Fibroblast of pulmonary artery (primary cell): ENCODE measurements at places on chromosomes 4 and X.

DNA sequence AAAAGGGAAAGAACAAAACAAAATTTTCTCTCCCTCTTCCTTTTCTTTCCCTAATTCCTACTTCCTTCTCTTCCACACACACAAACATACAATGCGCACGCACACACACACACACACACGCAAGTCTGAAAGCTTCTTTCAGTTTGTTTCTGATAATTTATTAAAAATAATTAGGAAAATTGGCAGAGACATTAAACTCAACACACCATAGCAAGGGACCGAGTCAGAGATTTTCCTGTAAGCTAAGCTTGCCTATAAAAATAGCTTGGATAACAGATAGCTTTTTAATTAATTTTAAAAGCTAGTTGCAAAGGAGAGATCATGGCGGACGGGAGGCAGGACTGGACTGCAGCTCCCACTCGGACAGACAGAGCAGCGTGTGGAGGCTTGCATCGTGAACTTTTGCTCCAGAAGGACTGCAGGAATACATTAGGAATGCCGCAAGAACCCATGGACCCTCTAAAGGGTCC is 92.6 kb upstream of the MAPK10 start:
- peak; percentile 69 for DNase-seq

DNA sequence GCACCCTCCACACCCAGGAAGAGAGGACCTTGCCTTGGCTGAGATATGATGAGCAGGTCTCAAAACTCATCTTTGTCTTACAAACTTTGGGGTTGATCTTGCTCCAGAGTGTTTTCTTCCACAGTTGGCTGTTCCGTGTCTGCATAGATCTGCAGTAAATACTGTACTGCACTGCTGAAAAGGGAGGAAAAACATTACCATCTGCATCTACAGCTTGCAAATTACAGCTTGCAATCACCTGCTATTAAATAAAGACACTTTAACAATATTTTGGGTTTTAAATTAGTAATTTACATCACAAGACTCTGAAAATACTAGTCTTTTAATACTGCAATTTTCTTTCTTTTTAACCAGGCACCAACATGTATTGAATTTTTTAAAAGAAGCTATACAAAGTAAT is 499.5 kb downstream of the STIM2 start:
- no peak for DNase-seq

- no peak for DNase-seq
Observed at GRCh38 chr4:144313370-144313769, 172.9 kb upstream of the GYPA start.

GRCh38 chr4:6420972-6421371 is 51.4 kb downstream of the PPP2R2C start:
- no peak for DNase-seq

DNA sequence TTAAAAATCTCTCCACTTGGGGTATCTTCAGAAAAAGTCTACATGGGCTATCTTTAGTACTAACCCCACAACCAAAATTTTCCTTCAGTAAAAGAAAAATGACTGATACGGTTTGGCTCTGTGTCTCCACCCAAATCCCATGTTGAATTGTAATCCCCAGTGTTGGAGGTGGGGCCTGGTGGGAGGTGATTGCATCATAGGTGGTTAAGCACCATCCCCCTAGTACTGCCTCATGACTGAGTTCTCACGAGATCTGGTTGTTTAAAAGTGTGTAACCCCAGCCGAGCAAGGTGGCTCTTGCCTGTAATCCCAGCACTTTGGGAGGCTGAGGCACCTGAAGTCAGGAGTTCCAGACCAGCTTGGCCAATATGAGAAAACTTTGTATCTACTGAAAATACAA is 66.8 kb downstream of the USP46 start:
- no peak for DNase-seq

DNA sequence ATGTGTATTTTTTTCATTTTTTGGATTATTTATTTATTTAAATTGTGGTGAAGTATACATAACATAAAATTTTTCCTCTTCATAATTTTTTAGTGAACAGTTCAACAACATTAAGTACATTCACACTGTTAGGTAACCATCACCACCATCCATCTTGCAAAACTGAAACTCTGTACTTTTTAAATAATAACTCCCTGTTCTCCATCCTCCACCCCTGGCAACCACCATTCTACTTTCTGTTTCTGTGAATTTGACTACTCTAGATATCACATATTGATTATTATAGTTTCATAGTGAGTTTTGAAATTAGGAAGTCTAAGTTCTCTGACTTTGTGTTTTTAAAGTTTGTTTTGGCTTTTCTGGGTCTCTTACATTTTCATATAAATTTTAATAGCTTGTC is 89.3 kb upstream of the STX18 start:
- DNase-seq = no peak

DNA sequence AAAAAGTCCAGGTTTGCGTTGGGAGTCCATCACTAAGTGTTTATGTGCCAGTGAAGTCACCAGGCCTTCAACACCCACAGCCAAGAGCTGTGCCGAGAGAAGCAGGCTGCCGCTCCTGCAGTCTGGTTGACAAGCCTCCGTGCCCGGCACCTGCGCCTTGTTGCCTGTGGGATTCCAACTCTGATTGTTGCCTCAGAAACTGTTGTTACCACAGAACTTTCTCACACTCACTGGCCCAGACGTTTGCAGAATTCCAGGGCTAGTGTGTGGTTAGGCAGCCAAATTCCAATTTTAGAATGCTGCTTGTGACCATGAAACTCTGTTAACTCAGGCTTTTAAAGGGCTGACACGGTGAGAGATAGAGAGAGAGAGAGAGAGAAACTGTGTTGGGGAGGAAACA is 119.5 kb upstream of the LIMCH1 start:
- peak; percentile 41 for DNase-seq

GRCh38 chr4:54542540-54543041 is 115.2 kb upstream of the KIT start:
- peak; percentile 41 for DNase-seq

- DNase-seq = no peak
Observed at GRCh38 chr4:3486541-3487540, 23.7 kb downstream of the DOK7 start.

- DNase-seq = no peak
Observed at GRCh38 chrX:15914486-15914885, 59.9 kb upstream of the AP1S2 start.
